ENCODE measurements at places on chromosomes 16 and 17. TPM values are rescaled to one million over a fixed set of nuclear protein-coding genes. Genes with fewer than 3 reads are reported as not detected.

Gene NPTX1
- 0.13 TPM for total RNA-seq

Gene RNF40
- total RNA-seq, result 43.9 TPM

Gene SLC5A10
- total RNA-seq, result not detected

Gene ARHGDIG
- 1.0 TPM for total RNA-seq

Gene CMTM2
- 0.35 TPM for total RNA-seq

Gene PRR35
- total RNA-seq, result 0.13 TPM

Gene ATXN7L3
- 31.8 TPM for total RNA-seq

Gene HBQ1
- total RNA-seq, result 2.5 TPM

Gene PRRT2
- total RNA-seq, result 8.3 TPM

Gene CLCN7
- 18.8 TPM for total RNA-seq

Gene SPAG9
- total RNA-seq, result 76.0 TPM

Gene HOXB2
- 2.7 TPM for total RNA-seq

Gene SRSF1
- 180 TPM for total RNA-seq
